ENCODE measurements at places on chromosomes 1 and 21.

DNA sequence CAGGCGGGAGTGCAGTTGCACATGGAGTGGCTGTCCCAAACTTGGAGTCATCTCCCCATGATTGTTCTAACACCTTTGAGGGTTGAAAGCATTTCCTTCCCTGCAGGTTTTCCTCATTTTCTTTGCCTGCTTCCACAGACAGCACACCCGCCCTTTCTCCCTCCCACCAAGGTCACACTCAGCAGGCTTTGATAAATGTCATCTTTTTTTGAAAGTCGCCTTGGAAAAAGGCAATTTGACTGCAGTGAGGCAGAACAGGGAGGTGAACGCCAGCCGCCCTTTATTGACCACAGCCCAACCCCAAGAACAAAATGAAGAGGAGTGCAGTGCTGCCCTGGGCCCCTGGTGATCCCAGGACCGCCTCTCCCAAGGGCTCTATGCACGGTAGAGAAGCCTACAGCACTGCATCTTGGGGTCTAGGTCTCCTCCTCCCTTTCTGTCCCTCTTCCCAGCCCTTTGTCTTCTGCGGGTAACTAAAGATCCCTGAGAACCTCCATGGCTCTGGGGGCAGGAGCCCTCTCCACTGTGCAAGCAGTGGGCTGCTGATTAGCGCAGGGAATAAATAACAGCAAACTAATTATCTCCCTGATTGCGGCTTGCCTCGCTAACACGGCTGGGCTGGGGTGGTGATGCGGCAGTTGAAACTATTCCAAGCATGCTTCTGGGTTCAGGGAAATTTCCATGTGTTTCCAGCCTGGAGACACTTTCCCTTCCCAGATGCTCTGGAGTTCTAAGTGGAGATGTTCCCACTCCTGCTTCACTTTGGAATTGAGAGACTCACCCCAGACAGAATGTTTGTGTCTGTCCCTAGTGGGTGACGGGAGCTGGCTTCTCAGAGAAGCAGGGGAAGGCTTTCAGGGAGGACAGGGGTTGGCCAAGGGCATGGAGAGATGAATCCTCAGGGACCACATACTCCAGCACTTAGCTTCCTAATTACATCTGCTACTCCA is 11.8 kb upstream of the AMIGO1 start:
- DNase-seq = no peak

- no peak for DNase-seq
Observed at GRCh38 chr1:196517193-196517592, 91.0 kb downstream of the KCNT2 start.

DNA sequence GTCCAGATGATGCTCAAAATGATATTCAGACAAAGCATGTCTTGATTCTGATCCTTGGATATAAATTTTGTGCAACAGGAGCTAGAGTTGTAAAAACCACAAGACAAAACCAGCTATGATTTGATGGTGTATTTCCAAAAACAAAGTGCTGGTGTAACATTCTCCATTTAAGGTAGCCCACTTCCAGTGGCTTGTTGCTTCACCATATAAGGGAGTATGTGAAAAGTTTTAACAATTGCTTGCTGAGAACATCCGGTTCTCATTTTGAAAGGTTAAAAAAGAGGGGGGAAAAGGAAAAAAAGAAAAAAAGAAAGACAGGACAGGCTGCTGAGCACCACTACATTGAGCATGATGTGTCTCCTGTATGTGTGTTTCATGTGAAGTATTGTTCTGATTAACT is 123.6 kb downstream of the MACF1 start:
- DNase-seq = no peak

DNA sequence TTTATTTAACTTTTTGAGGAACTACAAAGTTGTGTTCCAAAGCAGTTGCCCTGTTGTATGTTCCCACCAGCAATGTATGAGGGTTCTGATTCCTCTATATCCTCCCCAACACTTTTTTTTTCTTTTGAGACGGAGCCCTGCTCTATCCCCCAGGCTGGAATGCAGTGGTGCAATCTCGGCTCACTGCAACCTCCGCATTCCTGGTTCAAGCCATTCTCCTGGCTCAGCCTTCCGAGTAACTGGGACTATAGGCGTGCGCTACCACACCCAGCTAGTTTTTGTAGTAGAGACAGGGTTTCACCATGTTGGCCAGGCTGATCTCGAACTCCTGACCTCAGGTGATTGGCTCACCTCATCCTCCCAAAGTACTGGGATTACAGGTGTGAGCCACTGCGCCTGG is 60.4 kb upstream of the ENAH start:
- DNase-seq = no peak

GRCh38 chr21:42164818-42165217 is 54.1 kb upstream of the ABCG1 start:
- DNase-seq = no peak

- DNase-seq = no peak
Observed at GRCh38 chr1:154881820-154882535, 11.9 kb upstream of the KCNN3 start.

- DNase-seq = no peak
Observed at GRCh38 chr21:46211786-46212720, 16.5 kb downstream of the LSS start.

DNA sequence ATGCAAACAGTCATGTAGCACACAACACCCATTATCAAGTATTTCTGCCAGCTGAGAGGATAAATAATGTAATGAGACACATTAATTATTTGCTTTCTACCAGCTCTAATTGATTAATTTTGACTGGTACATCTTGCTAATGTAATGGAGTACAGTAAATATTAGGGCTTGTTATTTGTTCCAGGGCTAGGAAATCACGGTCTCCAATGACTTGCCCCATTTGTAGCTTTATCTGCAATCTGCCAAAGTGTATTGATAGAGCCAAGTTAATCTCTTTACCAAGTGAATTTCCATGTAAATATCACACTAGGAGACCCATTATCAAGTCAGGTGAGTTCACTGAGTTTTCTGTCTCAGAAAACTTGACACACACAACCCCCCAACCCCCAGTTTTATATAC is 55.1 kb downstream of the RGS13 start:
- DNase-seq = no peak

- DNase-seq = no peak
Observed at GRCh38 chr1:116308276-116308675, 64.8 kb upstream of the ATP1A1 start.

GRCh38 chr1:207748737-207749528 is 2.9 kb upstream of the CD46 start:
- DNase-seq = no peak

- no peak for DNase-seq
Observed at GRCh38 chr1:17089506-17089905, 29.7 kb downstream of the PADI2 start.

GRCh38 chr1:27489501-27489972 is 430 bp downstream of the WASF2 start:
- no peak for DNase-seq

GRCh38 chr1:51518033-51518585 is 957 bp downstream of the EPS15 start:
- DNase-seq = peak; percentile 71

DNA sequence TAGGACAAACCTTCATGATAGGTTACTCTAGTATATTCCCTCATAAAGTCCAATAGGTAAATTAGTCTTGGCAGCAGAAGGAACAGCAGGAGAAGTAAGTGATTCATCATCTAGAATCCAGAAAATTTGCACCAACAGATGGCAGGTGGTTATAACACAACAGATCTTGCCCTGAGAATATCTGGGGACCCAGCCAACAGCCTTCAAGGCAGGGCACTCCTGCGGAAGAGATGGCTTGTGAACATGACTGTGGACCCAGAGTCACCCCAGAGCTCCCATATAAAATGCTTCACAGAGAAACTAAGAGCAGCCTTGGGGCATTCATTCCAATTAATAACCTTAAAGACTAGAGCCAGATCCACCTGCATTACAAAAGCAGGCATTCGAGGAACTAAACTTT is 7.9 kb upstream of the PLA2G2C start:
- no peak for DNase-seq

DNA sequence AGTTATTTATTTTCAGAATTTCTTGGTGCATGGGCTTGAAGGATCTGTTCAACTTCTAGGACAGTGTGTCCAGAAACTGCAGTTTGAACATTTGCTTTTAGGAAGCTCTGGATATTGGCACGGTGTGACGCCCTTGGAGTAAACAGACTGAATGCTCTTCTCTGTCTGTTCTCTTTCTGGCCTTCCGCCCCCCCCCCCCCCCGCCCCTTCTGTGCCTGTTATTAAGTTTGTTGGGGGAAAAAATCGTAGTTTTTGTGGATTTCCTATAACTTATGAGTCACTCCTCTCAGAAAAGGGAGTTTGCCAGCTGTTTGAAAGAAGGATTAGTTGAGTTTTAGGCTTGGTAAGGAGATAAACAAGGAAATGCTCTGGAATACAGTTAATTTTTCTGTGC is 1.2 kb downstream of the KCTD3 start:
- peak; percentile 41 for DNase-seq

DNA sequence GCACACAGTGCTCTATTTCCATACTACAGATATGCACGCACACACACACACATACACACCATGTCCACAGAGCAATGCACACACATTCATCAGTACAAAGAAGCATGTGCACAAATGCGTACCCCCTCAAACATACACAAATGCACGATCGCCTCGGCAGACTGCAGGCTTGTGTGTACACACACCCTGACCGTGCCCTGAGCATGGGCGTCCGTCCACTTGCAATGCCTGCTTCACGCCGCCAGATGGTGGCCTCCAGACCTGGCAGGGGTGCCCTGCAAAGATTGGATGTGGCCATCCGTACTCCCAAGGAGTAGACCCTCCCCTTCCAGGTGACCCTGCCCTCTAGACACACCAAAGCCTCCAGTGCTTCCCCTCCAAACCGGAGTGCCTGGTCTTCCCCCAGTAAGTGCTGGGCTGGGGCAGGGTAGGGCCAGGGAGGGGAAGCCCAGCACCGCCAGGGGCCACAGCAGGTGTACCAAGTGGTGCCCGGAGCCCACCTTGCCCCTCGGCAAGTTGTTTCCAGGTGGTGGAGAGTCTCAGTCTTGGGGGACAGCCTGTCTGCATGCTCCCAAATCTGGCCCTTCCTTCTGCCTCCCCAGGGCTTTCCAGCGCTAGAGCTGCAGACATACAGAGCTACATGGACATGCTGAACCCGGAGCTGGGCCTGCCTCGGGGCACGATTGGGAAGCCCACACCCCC is 20.6 kb downstream of the ESPN start:
- no peak for DNase-seq
